DMS79 treated with DMSO at 0.1 percent for 48 hours (cell line): ENCODE measurements at places on chromosomes 1 and 21.

DNA sequence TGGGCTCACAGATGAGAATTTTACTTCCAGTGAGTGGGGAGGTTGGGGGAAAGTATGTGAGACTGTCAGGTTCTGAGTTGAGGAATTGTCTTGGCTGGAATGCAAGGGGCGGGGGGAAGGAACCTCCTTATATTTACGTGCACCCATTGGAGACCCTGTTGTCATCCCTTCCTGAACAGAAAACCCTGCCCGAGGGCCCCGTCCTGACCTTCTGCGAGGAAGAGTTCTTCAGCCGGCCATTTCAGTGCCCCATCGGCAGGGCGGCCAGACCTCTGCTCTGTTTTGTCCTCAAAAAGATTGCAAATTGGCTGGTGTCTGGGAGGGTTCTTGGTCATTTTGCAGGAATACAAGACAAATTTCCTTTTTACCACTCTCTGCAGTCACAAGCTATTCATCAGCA is 7.1 kb downstream of the KIF26B start:
- no peak for DNase-seq

GRCh38 chr1:29222686-29223085 is 8.0 kb downstream of the MECR start:
- no peak for DNase-seq

DNA sequence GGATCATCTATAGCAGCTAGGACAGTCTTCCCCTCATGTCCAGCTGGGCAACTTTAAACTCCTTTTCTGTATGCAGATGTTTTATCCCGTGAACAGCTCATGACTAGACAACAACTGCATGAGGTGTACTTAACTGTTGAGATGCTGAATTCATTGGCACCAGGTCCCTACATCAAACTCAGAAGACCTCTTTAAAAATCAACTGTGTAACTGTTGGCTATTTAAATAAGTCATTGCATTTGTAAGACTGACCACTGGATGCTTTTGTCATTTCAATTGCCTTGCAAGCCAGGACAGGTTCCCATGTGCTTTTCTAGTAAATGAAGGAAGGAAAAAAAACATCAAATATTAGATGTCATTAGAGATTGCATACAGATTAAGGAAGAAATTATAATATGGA is 28.3 kb upstream of the GORAB start:
- DNase-seq, result no peak

- no peak for DNase-seq
Measured at GRCh38 chr1:63969441-63969901, 195.7 kb downstream of the ROR1 start.

- DNase-seq, result no peak
Measured at GRCh38 chr1:98827041-98827440, 165.5 kb downstream of the SNX7 start.

DNA sequence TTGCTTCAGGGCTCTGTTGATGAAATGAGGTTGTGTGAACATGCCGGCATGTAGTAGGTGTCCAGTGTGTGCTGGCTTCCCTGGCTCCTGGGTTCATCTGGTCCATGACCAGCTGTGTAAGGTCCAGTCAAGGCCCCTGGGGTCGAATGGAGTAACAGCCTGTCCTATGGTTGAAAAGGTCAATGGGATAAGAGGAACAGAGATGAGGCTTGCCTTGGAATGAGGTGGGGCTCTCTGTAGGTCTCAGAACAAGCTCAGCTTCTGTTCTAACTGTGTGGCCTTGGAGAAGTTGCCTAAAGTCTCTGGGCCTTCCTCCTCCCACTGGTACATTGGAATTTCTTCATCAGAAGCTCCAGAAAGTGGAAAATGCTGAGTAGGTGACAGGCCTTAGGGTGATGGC is 26.6 kb downstream of the RPS6KA1 start:
- no peak for DNase-seq

- DNase-seq, result peak; percentile 24
Measured at GRCh38 chr1:227744668-227745067, 9.4 kb downstream of the SNAP47 start.

- DNase-seq, result peak; percentile 25
Measured at GRCh38 chr1:65148548-65149350, 746 bp downstream of the AK4 start.

GRCh38 chr1:29332204-29332603 is 95.9 kb downstream of the PTPRU start:
- no peak for DNase-seq

DNA sequence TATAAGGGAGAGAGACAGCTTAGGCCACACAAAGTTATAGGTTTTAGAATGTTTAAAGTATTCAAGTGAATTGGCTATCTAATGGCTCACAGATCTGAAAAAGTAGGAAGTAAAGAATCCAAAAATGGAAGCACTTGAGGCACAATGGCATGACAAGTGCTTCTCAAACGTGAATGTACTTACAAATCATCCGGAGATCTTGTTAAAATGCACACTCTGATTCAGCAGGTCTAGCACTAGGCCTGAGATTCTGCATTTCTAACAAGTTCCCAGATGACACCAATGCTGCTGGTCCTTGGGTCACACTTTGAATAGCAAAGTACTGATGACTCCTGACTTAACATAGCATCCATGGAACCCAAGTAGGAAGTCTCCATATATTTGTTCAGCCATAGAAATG is 20.9 kb upstream of the AGL start:
- peak; percentile 85 for DNase-seq

DNA sequence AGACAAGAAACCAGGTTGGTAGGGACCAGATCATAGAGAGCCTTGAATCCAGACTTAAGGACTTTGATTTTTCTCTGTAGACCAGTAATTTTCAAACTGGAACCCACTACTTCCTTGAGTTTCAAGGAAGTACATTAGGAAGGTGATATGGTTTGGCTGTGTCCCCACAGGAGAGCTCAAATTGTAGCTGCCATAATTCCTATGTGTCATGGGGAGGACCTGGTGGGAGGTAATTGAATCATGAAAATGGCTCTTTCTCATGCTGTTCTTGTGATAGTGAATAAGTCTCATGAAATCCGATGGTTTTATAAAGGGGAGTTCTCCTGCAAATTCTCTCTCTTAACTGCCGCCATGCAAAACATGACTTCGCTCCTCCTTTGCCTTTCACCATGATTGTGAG is 10.1 kb upstream of the PRKAA2 start:
- no peak for DNase-seq

DNA sequence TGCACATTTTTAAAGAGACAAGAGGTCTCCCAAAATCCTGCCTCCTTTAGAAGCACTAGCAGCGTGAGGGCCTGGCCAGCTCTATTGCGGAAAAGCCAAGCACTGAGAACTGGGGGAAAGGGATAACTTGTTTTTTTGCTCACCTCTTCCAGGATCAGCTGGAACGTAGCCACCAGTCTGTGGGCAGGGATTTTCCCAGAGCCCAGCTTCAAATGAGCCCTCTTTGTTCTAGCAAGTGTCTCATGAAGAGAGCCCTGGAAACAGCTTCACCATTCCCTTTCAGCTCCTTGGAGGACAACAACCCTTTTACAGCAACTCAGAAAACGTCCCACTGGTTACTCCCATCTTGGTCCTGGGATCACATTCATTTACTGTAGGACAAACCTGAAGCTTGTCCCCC is 195.4 kb downstream of the LMX1A start:
- peak; percentile 4 for DNase-seq

GRCh38 chr1:23598424-23598823 is 39.1 kb upstream of the ID3 start:
- no peak for DNase-seq

DNA sequence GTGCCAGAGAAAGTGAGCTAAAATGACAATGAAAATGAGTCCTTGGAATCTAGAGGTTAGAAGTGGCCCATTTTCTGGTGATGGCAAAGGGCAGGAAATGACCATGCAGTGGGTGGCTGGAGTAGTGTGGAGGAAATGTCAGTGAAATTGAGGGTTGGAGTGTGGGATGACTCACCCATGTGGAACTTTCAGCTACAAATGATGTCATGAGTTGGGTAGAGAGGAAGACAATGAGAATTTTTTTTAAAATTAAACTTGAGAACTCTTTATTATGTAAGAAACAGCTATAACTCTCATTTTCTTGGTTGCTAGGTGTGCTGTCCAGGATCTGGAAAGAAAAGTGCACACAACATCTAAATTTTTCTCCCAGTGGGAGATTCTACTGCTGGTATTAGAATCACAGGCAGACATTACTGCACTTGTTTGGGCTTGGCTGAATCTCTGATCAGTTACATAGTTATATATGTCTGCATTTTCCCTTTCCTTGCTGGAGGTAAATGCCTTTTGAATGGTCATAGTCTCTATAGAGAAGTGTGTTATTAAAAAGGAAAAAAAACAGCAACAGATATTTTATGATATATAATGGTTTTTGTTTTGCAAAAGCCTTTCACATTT is 56.8 kb upstream of the GNG12 start:
- no peak for DNase-seq

DNA sequence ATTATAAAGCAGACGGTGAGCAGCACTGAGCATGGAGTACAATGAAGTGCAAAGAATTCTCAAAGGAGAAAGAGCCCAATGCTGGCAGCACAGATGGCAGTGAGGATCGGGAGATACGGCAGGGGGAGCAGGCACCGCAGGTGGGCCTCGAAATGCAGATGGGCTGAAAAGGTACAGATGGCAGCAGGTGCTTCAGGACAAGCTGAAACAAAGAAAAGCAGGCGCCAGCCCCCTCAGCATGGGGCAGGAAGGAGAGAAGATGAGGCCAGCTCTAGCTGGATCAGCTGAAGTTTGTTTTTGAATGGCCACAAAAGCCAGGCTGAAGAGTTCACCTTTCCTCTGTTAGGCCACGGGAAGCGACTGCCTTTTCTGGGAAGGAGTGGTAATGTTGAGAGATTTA is 7.7 kb downstream of the CFAP298 start:
- peak; percentile 49 for DNase-seq

GRCh38 chr21:25171438-25171837 is 435.8 kb downstream of the MRPL39 start:
- no peak for DNase-seq

- DNase-seq, result no peak
Measured at GRCh38 chr1:226604560-226605317, 56.2 kb downstream of the STUM start.

- DNase-seq, result no peak
Measured at GRCh38 chr21:21751286-21751685, 753.1 kb downstream of the NCAM2 start.

- no peak for DNase-seq
Measured at GRCh38 chr1:75470448-75470847, 140.5 kb downstream of the SLC44A5 start.

- DNase-seq, result no peak
Measured at GRCh38 chr1:29521438-29521715, 285.1 kb downstream of the PTPRU start.

- DNase-seq, result no peak
Measured at GRCh38 chr1:48048980-48049379, 51.8 kb upstream of the TRABD2B start.

DNA sequence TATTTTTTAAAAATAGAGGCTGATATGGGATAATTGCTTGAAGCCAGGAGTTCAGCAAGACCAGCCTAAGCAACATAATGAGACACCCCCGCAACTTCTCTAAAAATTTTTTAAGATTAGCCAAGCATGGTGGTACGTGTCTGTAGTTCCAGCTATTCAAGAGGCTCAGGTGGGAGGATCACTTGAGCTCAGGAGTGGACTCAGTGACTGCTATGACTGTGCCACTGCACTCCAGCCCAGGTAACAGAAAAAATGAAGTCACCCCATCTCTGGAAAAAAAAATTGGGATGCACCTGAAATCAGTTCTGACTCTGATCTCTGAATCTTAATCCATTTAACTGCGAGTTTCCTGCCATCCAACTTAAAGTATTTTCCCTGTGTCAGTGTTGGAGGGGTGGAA is 124.2 kb downstream of the MRPS6 start:
- DNase-seq, result no peak
